ENCODE measurements at places on chromosomes 6 and 20.

DNA sequence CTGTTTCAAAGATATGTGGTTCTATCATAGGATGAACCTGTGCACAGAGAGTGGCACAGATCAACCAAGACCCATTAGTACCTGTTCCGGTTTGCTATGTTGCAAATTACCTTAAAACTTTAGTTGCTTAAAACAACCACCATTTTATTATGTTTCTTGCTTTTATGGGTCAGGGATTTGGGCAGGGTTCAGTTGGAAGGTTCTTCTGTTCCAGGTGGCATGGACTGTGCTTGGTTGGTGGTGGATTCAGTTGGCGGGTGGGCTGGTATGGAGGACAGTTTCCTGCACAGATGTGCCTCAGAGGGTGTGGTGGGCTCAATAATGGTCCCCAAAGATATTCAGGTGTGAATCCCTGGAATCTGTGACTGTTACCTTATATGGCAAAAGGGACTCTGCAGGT lies 166.3 kb downstream of the SLC35B3 start:
- DNase-seq = no peak

- DNase-seq = no peak
Measured at GRCh38 chr6:143410859-143411270, 39.6 kb downstream of the ADAT2 start.

DNA sequence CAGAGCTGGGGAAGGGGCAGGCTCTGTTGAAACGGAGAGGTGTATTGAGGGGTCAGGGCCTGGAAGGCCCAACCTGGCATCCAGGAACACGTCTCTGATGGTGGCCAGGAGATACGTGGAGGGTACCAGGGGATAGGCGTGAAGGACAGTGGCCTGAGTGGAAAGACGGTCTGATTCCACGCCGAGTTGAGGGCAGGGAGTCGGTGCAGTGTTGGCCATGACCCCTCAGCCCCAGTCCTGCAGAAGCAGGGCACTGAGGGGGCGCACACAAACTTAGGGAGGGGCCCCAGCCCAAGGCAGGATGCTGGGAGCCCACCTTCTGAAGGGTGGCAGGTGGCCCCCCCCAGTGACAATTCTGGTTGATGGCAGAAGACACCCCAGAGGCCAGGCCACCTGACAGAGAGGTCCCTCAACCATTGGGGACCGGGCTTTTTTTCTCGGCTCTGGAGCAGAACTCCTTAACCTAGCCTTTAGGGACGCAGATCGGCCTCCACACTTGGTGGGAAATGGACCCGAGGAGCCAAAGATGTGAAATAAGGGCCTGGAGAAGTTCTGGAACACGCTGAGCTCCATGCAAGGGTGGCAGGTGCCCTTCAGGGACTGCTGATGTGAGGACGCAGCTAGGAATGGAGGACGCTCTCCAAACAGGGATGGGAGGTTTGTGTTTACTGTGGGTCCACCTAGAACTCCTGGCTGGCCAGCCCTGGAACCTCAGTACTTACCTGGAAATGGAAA lies 91.0 kb downstream of the TMEM242 start:
- DNase-seq = no peak

DNA sequence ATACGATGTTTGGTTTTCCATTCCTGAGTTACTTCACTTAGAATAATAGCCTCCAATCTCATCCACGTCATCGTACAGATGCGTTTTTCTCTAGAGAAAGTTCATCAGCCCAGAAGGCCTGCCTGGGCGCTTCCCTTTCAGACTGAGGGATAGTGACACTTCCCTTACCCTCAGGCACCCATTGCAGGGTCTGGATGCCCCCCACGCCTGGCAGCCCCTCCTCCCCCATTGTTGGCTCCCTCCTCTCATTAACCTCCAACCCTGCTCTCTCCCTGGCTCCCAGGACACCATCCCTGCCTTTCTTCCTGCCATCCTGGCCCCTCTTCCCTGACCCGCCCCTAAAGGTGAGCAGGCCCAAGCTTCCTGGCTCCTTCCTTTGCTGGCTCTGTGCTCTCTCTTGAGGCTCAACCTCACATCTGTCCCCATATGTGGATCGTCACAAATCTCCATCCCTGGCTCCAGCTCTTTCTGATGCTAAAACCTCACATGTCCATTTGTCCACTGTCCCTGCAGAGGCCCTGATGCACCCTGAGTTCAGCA lies 145.2 kb downstream of the SYCP2 start:
- no peak for DNase-seq

DNA sequence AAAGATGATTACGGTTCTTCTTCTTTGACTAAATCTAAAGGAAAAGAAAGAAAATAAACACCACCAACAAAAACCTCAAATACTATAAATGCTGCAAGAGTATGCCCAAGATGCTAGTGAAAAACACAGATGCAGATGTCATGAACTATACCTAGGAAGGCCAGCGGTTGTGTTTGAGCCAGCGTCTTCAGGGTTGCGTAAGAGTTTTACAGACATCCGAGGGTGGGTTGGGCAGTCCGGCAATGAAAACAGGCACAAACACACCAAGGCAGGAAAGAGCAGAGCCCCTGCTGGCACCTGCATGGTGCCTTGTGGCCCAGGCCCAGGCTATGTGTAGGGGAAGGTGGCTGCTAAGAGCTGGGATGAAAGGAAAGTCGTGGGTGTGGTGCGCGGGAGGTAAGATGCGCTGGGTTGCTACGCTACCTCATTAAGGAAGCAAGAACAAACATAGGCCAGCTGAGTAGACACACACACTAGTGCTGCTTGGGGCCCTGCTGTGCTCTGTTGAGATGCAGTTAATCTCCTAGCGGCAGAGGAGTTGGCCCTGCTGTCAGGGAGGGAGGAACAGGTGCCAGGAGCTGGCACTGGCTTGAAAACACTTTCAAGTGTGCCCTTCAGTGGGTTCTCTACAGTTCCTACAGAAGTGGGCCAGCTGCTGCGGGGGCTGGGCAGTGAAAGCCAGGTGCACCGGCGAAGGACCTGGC lies 170.2 kb upstream of the PLN start:
- no peak for DNase-seq

DNA sequence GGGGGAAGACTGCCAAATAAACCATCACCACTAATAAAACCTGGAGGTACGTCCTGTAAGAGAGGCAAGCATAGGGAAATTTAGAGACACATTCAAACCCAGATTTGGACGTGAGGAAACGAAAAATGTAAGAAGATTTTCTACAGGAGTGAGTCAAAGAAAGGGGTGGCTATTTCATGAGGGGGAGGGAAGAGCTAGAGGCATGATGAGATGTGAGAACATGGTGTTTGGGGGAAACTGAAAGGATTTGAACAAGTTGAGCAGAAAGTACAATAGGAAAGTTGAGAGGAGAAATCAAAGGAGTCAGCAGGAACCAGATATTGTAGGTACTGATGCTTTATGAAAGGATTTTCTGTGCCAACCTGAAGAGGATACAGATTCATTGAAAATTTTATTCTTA lies 179.1 kb upstream of the HS3ST5 start:
- DNase-seq = no peak

GRCh38 chr6:69098910-69099309 lies 463.8 kb downstream of the ADGRB3 start:
- DNase-seq = no peak

Measured in GM19239 (cell line).